ENCODE measurements at places on chromosomes 3 and 15.

DNA sequence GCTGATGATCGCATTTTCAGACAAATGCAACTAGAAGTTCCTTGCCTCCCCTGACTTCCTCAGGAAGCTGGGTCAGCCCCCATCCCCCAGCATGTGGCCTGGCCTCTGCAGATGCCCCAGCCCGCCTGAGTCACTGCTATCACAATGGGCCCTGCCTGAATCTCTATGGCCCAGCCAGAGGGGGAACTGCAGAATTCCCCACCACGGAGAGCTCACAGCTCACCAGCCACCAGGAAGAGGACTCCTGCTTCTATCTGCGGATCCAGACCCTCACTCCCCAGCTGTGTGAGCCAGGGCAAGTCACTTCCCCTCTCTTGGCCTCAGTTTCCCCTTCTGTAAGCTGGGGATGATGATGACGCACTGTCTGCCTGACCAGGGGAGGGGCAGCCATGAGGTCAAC is 6.9 kb downstream of the PLXND1 start:
- peak; percentile 42 for DNase-seq

GRCh38 chr3:75218577-75218976 is 445.6 kb upstream of the FRG2C start:
- DNase-seq = no peak

- no peak for DNase-seq
These were observed 50.2 kb downstream of the TGM4 start for GRCh38 chr3:44924457-44925084.

GRCh38 chr3:81761904-81762580 is 597 bp upstream of the GBE1 start:
- no peak for DNase-seq

GRCh38 chr15:78691167-78691850 is 50.3 kb upstream of the CHRNB4 start:
- DNase-seq = no peak

GRCh38 chr3:44803298-44803697 is 41.7 kb downstream of the KIF15 start:
- DNase-seq = no peak
